ENCODE measurements at places on chromosomes 12 and 14.

- DNase-seq = no peak
Measured at GRCh38 chr12:17304503-17305347, 698.8 kb upstream of the LMO3 start.

- DNase-seq = peak; percentile 81
Measured at GRCh38 chr12:6959058-6959804, 8.1 kb downstream of the PTPN6 start.

DNA sequence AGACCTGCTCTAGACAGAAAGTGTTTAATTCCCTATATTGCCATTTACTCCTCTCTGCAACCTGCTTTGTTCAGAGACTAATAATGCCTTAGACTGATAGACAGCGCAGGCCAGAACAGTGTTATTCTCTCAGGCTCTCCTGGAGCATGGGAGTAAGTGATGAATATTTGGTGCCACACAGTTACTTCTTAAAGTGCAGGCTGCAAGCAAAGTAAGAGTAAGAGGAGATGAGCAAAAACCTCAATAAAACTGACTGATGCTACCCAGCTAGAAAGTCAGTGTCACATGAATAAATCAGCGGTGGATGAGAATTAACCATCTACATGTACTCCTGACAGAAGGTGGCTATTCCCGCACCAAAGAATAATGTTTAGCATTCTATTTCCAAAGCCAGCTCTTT lies 9.9 kb downstream of the TRIM9 start:
- no peak for DNase-seq

DNA sequence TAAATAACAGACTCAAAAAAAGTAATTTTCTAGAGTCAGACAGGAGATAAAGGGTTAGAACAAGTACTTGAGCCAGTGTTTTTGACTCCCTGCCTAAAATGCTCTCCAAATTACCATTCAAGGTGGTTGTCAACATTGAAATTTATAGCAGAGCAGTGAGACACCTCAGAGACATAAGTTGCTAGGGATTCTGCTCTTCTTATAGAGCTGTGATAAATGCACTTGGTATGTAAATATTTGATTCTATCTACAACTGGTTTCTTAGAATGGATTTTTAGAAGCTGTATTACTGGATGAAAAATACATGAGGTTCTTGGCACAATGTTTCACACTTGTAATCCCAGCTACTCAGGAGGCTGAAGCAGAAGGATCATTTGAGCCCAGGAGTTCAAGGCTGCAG lies 83.9 kb upstream of the OSBPL8 start:
- DNase-seq = no peak

DNA sequence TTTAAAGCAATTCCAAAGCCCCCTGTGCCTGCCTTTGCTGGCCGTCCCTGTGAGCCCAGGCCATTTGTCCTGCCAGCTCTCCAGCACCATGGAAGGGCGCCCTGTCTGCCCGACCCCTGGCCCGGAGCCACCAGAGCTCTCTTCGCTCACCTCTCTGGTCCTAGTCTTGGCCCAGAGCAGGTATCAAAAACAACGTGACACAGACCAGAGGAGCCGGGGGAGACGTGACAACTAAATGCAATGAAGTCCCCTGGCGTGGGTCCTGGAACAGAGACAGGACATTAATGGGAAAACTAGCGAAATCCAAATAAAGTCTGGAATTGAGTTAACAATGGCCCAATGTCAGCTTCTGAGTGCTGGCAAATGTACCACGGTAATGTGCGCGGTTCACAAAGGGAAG lies 83.2 kb upstream of the DIO3 start:
- no peak for DNase-seq

DNA sequence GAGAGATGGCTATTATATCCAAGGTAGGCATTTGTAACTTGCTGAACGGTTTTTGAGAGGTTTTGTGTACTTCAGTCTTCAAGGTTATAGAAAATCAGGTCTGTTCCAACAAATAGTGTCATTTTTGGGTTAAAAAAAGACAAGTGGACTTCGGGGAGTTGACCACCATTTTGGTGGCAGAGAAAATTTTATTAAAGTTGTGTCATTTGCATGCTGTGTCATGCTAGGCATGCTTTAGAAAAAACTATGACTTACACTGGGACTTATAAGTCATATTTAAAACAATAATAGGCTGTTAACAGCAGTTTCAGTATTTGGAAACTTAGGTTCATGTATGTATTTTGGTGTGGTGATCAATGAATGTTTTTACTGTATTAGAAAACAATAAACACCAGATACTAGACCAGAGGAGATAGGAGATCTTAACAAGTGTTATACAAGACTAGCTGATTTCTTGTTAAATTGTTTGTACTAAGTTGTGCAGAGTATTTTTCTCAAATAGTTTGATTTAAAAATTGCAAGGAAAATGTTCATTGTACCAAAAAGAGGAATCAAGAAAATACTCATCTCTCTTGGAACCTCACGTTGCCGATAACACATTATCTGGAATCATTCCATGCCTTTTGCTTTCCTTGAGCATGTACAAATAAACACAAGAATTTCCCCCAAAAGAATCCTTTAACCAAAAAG lies 1.4 kb downstream of the RAN start:
- no peak for DNase-seq

GRCh38 chr12:114812858-114813761 lies 129.1 kb upstream of the TBX3 start:
- DNase-seq = no peak

DNA sequence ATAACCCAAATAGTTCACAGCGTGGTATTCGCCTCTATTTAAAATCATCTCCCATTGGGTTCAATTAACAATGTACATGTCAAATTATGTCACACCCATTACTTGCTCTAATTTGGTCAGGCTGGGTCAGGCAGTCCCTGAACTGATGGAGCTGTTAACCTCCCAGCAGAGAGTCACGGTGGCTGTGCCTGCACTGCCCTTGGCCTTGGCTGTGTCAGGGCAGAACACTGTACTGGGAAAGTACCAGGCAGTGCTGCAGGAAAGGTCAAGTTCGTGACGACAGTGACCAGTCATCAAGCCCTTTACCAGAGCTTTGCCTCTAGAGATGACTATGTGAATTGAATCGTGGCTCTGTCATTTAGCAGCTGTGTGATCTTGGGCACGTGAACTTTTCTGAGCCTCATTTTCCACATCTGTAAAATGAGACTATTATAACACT lies 100.0 kb downstream of the ARF6 start:
- DNase-seq = no peak

DNA sequence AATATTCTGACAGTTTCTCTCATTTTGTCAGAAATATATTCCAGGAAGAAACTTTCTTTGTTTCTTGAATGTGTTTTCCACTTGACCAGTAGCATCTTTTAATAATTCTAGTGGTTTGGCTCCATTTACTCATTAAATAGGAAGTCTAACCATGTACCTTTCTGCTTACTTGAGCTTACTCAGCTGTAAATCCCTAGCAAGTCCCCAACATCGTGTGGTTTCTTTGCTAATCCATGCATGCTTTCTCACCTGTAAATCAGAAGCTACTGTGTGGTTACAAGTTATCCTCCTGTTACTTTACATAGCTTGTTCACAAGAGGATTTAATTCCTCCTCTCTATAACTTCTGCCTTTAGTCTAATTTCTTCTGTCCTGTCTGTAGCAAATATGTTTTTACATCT lies 227.7 kb downstream of the FSCB start:
- no peak for DNase-seq

DNA sequence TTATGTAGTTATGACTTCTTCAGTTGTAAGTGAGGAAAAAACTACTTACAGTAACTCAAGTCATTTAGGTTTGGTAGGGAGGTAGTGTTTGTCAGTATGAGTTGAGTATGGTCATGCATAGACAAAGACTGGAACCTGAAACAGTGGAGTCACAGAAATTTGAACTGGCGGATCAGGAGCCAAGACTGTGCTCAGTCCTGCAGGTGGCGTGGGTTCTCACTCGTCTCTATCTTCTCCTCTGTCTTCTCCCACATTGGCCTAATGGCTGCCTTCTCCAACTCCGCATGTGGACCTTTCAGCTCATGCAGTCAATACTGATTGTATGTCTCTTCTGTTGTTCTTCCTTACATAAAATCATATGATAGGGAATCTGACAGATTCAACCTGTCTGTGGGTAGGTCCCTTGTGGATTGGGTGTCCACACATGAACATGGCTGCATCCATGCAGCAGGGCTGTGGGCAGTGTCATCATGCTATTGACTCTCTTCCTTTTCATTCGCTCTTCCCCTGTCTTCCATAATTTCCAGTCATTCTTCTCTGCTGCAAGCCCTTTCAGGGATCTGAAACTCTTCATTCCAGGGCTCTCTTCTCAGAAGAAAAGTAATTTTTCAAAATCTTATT lies 78.8 kb upstream of the NEDD1 start:
- no peak for DNase-seq

DNA sequence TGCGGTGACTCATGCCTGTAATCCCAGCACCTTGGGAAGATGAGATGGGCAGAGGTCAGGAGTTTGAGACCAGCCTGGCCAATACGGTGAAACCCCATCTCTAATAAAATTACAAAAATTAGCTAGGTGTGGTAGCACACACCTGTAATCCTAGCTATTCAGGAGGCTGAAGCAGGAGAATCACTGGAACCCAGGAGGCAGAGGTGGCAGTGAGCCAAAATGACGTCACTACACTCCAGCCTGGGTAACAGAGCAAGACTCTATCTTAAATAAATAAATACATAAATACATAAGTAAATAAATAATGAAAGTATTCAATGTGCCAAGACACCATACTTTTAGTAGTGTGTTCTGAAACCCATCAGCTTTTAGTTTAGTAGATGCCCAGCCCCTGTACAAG lies 308.1 kb upstream of the FLRT2 start:
- no peak for DNase-seq

GRCh38 chr12:65004270-65004669 lies 116.8 kb downstream of the WIF1 start:
- no peak for DNase-seq

DNA sequence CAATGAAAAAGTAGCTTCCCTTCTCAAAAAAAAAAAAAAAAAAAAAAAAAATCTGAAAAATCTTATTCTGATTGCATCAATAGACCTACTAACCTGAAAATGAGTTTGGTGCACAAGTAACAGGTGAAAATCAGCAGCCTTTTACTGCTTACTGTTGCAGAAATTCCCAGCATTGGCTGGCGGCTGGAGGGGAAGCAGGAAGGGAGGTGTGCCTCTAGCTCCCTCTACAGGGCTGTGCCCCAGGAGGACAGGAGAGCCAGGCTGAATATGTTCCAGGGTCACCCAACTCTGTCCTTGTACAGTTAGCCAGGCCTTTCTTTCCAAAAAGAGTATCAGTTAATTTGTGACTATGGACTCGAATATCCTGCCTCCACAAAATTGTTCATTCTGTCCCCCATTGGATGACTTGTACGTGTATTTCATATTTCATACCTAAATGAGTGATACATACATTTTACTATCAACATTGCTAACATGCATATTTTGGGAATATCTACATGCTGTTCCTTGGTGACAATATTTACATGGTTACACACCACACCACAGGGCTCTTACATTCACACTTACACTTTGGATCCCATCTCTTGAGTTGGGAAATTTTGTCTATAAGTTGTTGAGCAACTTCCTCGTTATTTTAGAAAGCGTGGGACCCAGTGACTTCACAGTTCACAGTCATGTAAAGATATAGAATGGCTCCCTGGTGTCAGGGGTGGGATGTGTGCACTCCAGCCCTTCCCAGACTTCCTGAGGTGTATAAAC lies 124.8 kb downstream of the SAMD4A start:
- no peak for DNase-seq

- DNase-seq = no peak
Measured at GRCh38 chr12:128571906-128572810, 251.6 kb downstream of the SLC15A4 start.

GRCh38 chr12:3446235-3446634 lies 44.8 kb upstream of the PRMT8 start:
- DNase-seq = no peak

GRCh38 chr12:65330331-65330730 lies 51.8 kb downstream of the MSRB3 start:
- DNase-seq = no peak

- DNase-seq = no peak
Measured at GRCh38 chr14:99707420-99707819, 23.3 kb downstream of the CYP46A1 start.

DNA sequence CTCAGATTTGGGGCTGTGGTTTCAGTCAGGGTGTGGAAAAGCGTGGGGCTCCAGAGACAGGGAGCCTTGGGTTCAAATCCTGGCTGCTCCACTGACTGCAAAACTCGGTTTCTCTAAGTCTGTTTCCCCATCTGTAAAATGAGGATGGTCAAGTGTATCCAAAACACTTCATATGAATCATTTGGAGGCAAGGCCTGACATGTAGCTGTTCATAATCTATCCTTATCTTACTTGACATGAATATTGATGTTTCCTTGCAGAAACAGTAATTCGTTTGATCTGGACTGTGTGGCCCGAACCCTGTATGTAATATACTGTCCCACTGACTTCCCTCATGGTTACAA lies 1.5 kb upstream of the CCDC63 start:
- no peak for DNase-seq

GRCh38 chr12:21296751-21297406 lies 37.8 kb downstream of the SLCO1A2 start:
- no peak for DNase-seq

DNA sequence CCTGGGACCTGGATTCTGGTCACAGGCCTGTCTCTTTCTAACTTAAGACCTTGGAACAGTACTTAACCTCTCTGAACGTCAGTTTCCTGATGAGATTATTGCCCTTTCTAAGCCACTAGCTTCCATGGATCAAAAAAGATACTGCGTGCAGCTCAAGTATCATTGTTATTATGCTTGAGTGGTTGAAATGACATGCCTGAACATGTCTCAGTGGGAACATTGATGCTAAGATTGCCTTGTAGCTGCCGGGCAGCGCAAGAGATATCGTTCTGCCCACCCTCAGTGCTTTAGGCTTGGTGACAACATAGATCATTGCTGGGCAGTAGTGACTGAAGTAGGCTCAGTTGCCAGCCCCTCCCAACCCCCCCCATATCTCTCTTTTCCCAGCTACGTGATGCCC lies 131.9 kb downstream of the SMOC1 start:
- DNase-seq = no peak

DNA sequence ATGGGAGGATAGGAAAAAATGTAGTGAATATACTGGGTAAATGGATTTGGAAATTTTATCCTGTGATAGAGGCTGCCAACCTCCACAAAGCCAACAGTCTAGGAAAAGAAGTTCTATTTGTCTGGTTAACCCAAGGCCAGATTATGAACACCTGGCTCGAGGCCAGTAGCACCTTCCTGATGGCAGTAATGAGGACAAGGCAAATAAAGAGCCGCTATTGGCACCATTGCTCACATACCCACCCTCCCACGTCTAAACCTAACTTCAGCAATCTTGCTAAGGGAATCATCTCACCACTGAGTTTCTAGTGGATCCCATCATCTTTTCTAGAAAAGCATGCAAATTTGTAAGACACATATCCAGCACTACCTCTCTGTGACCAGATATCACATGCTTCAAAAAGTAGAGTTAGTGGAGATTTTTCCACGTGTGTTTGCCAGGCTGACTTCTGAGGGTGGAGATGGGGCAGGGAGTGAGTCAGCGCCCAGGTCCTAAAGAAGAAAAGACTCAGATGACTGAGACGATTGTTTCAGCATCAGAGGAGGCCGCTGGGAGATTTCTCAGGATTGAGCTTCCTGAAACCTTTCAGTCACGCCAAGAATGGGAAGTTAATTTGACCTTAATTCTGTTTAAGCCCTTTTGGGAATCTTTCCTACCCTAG lies 362.9 kb downstream of the EMP1 start:
- DNase-seq = no peak

- DNase-seq = no peak
Measured at GRCh38 chr12:117547209-117547608, 185.8 kb upstream of the NOS1 start.

All from bone marrow (tissue), 2 donors.